Amniotic epithelial cell (primary cell): ENCODE measurements at places on chromosomes 7 and 10.

DNA sequence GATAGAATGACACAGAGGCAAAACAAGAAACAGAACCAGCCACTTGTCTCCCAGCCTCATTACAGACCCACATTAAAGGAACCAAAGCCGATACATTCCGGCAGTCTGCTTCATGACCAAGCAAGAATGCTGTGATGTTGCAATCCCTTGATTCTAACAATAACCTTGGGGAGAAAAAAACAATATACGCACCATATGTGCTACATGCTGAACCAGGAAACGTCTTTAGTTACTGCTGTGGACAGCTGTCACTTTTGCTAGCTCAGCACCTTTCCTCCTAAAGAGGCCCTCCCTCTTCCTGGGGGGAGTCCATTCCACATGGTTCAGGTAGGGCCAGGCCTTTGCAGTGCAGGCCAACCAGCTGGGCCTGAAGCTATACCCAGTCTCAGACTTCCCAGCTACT, 79.1 kb downstream of the PRTFDC1 start:
- DNase-seq, result peak; percentile 96

DNA sequence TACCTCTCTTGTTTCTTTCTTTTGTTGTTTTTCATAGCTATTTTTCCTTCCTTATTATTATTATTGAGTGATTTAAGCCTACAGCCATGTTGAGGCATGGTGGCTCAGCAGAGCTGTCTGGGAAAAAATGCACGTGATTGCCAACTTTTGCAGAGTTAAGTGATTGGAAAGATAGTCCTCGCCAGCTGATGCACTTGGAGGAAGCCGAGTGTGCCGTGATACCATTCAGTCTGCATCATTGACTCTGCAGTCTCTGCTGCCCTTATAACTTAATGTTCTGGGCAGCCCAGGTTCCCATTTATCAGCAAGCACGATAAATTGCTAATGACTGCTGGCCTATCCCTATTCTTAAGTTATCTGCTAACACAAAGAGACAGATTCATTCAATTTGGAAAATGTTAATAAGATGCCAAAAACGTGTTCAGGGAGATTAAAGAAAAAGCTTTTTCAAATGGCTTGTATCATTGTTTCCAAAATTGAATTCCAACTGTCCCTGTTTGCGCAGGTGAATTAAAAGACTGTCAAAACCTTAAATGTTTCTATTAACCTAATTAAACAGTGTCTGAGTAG, 232.9 kb upstream of the NPY start:
- DNase-seq, result no peak

DNA sequence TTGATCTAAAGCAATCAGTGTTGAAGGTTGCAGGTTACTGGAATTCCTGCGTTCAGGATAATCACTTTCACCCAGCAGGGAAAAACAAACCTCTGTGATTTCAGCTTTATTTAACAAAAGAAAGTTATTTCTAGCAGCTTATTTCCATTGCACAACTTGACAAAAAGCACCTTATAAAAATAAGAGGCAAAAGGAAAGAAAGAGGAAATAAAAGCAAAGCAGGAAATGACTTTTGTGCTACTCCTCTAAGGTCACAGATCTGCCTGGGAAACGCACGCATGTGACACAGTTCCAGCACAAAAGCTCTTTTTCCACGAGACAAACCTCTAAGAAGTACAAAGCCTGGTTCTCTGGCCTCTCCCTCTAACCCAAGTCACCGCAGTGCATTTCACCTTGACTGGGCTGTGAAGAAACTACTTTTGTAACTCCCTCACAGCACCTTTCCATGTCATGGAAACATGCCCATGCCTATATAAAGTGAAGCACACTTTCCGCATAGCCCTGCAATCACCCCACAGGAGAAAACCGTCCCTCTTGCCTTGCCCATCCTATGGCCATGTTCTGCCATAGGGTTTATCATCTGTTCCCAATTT, 870 bp downstream of the ANK3 start:
- DNase-seq, result no peak

- DNase-seq, result no peak
These were observed 12.2 kb downstream of the SUN1 start for GRCh38 chr7:844514-844913.

GRCh38 chr7:78179211-78179610, 380.6 kb downstream of the PHTF2 start:
- no peak for DNase-seq

GRCh38 chr7:99624484-99624883, 7.7 kb downstream of the ZSCAN25 start:
- DNase-seq, result no peak

DNA sequence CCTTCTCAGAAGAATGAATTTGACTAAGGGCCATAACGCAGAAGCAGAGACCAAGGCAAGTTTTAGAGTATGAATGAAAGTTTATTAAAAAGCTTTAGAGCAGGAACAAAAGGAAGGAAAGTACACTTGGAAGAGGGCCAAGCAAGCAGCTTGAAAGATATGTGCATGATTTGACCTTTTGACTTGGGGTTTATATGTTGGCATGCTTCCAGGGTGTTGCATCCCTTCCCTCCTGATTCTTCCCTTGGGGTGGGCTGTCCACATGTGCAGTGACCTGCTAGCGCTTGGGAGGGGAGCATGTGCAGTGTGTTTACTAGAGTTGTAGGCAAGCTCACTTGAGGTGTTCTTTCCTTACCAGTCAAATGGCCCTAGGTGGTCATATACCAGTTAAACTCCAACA, 37.9 kb upstream of the LRRN3 start:
- no peak for DNase-seq

- DNase-seq, result no peak
These were observed 110.9 kb downstream of the MAPK8 start for GRCh38 chr10:48417374-48417773.

DNA sequence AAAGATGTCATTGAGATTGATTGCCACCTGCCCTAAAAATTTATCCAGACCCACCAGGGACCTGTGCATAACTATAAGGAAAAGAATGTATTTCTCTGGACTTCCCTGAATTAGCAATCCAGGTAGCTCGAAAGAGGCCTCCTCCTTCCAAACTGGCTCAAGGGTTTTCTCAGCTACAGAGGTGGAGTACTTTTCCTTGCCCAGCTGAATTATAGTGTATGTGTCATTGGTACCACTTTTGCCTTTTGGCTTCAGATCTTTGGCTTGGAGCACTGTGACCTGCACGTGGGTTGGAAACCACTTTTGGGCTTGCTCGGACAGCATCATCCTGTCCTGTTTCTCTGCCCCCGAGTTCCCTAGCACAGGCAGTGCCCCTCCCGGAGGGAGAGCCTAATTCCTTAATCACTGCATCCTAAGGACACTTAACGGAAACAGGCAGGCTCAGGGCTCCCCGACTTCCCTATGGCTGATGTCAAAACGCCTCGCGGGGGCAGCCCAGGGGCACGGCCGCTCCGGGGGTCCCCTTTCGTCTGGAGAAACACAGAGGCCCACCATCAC, 825 bp downstream of the RAB11FIP2 start:
- DNase-seq, result peak; percentile 23

- no peak for DNase-seq
These were observed 43.4 kb upstream of the ELMO1 start for GRCh38 chr7:37491919-37492694.

GRCh38 chr7:101245147-101245668, 327 bp upstream of the FIS1 start:
- no peak for DNase-seq

- DNase-seq, result no peak
These were observed 132.0 kb downstream of the SORCS3 start for GRCh38 chr10:104773105-104773504.

- DNase-seq, result peak; percentile 85
These were observed 61.2 kb downstream of the DNAJB6 start for GRCh38 chr7:157397731-157398691.

DNA sequence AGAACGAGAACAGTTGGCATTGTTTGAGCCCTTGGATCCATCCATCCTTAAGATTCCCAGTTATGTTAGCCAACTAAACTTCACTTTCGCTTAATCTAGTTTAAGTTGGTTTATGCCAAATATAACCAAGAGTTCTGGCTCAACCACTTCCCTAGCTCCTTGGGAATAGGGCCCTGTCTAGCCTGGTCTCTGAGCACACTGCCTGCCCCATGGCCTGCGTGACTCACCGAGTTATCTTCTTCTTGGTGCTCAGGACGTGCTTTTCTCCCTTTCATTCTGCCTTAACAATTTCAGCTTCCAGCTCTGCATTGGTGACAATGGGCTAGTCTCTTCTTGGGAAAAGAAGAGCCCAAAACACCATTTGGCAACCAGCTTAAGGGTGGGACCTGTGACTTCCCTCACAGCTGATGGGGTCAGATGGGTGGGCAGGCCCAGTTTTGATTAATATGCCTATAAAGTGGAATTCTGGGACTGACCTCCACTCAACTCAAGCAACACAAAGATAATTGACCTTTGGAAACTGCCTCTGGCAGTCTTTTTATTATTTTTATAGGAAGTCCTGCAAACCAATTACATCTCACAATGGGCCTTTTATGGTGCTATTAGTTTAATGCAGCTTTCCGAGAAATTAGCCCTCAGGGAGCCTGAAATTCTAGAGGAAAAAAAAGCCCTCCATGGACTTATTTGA, 126.4 kb downstream of the CFAP58 start:
- DNase-seq, result peak; percentile 3

DNA sequence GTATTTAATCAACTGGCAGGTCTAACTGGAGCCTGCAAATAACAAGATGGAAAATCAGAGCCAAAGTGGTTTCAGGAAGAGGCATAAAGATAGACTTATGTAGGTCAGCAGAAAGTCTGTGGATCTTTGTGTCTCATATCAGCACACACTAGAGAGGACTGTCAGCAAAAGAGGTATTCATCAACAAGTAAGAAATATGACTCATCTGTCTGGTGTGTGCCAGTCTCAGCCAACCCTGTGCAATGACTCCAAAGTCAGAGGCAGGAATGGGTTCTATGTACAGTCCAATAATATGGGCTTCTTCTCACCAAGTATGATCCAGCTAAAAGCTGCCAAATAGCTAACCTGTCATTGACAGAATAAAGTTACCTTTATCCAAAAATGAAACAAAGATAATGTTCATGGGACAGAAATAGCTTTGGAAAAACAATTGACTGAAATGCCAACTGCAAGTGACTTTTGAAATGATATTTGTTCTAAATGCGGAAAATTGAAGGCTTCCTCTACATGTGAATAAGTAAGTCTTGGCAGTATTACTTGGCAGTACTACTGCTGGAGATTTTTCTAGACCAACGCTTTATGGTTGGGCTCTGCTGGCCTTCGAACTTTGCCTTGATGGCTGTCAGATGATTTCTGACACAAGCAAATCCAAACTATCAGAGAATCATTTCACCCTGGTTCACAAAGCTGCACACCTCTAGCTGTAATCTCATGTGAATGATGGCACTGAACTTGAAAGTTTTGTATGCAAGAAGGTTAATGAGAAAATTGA, 272.3 kb upstream of the SEMA3C start:
- DNase-seq, result peak; percentile 74

GRCh38 chr7:361680-362401, 71.9 kb downstream of the FOXL3 start:
- no peak for DNase-seq

GRCh38 chr7:101869026-101869900, 51.8 kb downstream of the CUX1 start:
- peak; percentile 44 for DNase-seq

- peak; percentile 77 for DNase-seq
These were observed 69.9 kb downstream of the TMEM106B start for GRCh38 chr7:12281038-12281437.

- no peak for DNase-seq
These were observed 65.0 kb downstream of the SVIL start for GRCh38 chr10:29569795-29570194.

- peak; percentile 23 for DNase-seq
These were observed 25.6 kb upstream of the CRTAC1 start for GRCh38 chr10:98055841-98056516.

DNA sequence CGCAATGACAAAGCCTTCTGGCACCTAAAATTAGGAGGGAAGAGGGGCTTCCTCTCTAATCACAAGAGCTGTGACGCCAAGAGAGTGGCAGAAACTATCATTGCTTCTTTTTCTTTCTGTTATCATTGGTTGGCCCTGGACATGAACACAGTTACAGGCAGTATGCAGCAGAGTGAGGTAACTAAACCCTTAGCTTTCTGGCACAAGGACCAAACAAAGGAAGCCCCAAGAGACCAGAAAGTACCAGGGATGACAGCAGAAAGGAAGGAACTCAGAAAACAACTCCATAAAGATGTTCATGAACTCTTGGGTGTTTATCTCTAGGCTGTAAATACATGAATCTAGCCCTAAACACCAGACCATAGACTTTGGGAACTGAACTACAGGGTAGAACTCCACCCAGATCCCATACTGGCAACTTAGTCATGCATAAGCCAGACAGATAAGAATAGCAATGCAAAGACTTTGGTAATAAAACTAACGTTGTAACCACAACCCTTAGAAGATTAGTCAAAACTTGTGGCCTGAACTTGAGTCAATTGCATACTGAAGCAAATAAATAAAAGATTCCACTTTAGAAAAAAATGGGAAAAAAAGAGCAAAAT, 195.7 kb upstream of the PTN start:
- peak; percentile 91 for DNase-seq

DNA sequence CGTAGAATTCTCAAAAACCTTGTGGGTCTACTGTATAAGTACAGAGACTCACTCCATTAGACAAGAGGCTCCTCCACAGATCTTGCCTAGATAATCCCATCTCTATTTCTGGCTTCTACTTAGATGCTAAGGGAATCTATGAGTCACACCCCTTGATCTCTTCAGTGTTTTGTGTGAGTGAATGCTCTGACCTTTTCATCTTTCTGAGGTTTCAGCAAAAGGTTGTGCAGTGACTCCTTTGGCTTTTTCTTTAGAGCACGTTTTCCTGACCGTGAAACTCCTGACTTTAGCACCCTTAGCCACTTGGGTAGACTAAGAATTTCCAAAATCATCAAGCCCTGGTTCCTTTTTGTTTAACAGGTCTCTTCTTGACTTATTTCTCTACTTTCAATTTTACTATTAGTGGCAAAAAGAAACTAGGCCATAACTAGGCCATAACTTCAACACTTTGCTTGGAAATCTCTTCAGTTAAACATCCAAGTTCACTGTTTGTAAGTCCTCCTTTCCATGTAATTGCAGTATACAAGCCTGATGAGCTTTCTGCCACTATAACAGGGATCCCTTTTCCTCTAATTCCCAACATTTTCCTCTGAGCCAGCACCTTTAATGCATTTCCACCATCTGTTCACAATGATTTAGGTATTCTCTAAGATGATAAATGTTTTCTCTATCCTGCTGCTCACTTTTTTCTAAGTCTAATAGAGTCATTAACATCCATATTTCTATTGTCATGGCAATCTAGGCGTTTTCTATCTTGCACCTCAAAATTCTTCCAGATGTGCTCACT, 19.4 kb downstream of the COPG2 start:
- peak; percentile 97 for DNase-seq

DNA sequence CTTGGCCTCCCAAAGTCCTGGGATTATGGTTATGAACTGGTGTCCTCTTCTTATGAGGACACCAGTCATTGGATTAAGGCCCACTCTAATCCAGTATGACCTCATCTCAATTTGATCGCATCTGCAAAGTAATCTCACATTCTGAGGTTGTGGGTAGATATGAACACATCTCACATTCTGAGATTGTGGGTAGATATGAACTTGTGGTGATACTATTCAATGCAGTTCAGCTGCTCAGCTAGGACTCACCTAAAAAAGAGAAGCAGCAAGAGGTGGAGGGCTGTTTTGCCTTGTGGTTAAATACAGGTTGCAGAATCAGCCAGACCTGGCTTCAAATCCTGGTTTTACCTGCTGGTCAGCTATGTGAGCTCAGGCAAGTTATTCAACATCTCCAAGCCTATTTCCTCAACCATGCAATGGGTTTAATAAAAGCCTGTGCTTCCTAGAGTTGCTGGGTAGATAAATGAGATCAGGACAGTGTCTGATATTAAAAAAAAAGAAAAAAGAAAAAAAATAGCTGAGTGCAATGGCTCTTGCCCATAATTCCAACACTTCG, 8.5 kb upstream of the BAG3 start:
- DNase-seq, result peak; percentile 88

GRCh38 chr7:92778972-92779371, 57.4 kb downstream of the CDK6 start:
- DNase-seq, result peak; percentile 87
